Vagina (tissue), 2 donors: ENCODE measurements at places on chromosomes 7 and 10.

DNA sequence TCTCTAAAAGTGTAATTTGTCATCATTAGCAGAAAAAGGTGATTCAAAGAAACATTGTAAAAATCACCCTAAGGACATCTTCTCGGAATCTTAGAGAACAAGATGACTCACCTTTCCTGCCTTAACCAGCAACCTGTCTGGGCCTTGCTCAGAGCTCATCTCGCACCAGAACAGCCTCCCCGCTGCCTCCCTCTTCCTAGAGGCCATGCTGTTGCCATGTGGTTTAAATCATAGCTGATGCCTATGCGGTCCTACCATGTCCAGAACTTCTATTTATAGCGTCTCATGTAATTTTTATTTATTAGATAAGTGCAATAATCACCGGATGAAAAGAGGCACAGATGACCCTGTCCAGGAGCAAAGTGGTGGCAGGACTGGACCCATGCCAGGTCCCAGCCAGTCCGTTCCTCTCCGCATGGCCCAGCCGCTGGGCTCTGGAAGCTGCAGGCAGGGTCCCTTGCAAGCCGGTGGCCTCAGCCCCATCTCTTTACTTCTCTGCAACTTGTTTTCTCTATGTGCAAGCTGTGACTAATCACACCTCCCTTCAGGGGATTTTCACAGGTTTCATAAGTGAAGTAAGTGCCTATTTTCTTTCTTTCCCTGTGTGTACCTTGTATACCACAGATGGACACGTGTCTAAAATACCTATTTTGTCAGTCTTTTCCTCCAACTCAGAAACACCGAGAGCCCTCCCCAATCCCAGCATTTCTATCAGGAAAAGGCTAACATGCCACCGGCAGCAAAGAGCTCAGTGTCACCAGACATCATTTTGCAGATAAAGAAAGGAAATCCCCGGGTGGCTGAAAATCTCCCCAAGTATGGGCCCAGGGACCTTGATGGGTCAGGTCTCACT, 27.1 kb downstream of the KLF6 start:
- H3K27me3 ChIP-seq, result no peaks in the 10 kb centered on the region
- H3K4me3 ChIP-seq, result no peak overlapping the region
- H3K27ac ChIP-seq, result peak overlapping the region; percentile 40
- peak; percentile 83 for DNase-seq
- peaks cover 16% of the 10 kb centered on the region for H3K4me1 ChIP-seq
- H3K36me3 ChIP-seq, result no peaks in the 10 kb centered on the region

- H3K27ac ChIP-seq, result no peak overlapping the region
- H3K4me1 ChIP-seq, result no peaks in the 10 kb centered on the region
- DNase-seq, result no peak
- peaks cover 16% of the 10 kb centered on the region for H3K36me3 ChIP-seq
- no peaks in the 10 kb centered on the region for H3K27me3 ChIP-seq
These were observed 34.7 kb upstream of the GJD4 start for GRCh38 chr10:35570397-35570796.

GRCh38 chr7:140082770-140083169, 20.0 kb upstream of the PARP12 start:
- no peaks in the 10 kb centered on the region for H3K36me3 ChIP-seq
- no peak overlapping the region for H3K27ac ChIP-seq
- no peaks in the 10 kb centered on the region for H3K4me1 ChIP-seq
- H3K27me3 ChIP-seq, result no peaks in the 10 kb centered on the region

DNA sequence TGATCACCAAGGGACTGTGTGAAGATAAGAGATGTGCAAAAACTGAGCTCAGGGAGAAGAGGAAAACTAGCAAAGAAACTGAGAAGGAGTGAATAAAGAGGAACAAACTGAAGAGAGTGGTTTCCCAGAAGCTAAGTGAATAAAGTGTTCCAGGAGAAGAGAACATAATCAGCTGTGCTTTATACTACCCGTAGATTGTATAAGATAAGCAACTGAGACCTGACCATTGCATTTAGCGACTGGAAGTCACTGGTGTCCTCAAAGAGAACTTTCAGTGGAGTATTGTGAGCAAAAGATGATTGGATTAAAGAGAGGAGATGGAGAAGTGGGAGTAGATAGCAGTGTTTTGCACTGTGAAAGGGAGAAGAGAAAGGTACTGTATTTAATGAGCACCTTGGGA, 14.6 kb downstream of the PHTF2 start:
- DNase-seq, result no peak
- no peak overlapping the region for H3K27ac ChIP-seq
- no peak overlapping the region for H3K4me3 ChIP-seq
- peaks cover 3% of the 10 kb centered on the region for H3K36me3 ChIP-seq

DNA sequence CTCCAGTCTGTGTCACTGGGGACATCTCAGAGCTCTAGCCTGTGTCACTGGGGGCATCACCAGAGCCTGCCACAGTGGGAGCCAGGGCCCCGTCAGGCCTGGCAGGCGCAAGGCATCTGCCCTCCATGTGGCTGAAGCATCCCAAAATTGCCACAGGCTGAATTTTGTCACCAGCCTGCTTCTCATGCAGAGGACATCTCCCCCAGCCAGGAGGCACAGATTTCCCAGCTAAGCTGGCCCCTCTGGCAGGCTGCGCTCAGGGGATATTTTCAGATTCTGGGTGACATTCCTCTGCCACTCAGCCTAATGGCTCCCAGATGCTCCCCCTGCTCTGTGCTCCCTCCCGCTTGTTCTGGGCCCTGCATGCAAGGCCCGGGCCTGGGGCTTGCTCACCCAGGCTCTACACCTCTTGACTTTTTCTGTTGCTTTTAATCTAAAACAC, 64.6 kb downstream of the COL13A1 start:
- H3K4me1 ChIP-seq, result peaks cover 69% of the 10 kb centered on the region
- no peak overlapping the region for H3K4me3 ChIP-seq
- no peaks in the 10 kb centered on the region for H3K27me3 ChIP-seq

DNA sequence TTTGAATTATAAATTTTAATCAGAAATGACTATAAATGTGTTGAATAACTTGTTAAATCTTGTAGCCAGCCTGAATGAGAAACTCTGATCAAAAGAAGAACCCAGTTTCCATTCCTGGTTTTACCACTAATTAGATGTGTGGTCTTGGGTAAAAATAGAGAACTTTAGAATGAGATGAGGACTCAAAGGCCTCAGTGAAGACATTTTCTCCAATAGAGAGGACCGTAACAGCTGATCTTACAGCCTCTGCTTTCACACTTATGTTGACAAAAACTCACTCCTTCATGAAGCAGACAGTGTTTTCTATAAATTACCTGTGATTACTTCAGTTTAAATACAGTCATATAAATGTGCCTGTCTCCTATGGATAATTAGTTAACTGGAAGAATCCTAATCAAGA, 200.1 kb upstream of the MEOX2 start:
- no peak for DNase-seq
- no peaks in the 10 kb centered on the region for H3K27me3 ChIP-seq
- no peak overlapping the region for H3K4me3 ChIP-seq
- H3K27ac ChIP-seq, result no peak overlapping the region
- H3K36me3 ChIP-seq, result no peaks in the 10 kb centered on the region

DNA sequence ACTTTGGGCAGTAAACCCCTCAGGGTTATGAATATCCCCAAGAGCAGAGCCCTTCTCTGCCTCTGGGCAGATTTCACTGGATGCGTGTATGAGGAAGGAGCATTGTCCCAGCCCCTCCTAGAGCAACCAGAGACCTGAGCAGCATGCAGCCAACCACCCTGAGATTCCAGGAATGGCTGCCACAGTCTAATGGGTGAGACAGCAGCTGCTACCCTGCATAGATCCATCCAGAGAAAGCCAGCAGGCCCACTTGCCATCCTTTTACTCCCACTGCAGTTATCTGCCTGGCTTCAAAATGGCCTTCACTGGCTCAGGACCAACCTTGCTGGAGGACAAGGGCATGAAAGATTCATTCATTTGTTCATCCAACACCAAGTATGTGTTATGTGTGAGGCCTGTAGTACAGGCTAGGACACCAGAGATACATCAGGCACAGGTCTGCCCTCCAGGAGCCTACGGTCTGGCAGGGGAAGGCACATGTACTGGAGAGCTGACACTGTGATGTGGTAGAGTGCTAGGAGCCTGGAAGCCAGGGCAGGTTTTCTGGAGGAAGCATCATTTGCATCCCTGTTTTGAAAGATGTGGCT, 26.2 kb upstream of the C10orf105 start:
- H3K4me1 ChIP-seq, result peaks cover 57% of the 10 kb centered on the region
- no peaks in the 10 kb centered on the region for H3K36me3 ChIP-seq
- no peaks in the 10 kb centered on the region for H3K27me3 ChIP-seq
- peak overlapping the region; percentile 28 for H3K27ac ChIP-seq
- H3K4me3 ChIP-seq, result no peak overlapping the region

DNA sequence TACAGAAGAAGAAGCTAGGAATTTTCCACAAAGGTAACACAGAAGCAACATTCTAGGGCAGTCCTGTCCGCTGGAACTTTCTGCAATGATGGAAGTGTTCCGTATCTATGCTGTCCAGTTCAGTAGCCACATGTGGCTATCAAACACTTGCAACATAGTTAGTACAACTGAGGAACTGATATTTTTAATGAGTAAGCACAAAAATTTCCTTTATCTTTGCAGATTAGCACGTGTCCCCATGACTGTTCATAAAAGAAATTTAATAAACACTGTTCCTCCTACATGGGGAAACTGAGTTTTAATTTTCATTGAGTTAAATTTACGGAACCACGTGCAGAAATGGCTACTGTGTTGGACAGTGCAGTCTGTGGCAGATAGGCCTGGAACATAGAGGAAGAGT, 336.4 kb upstream of the KMT2E start:
- H3K27me3 ChIP-seq, result no peaks in the 10 kb centered on the region
- H3K36me3 ChIP-seq, result no peaks in the 10 kb centered on the region
- no peak for DNase-seq
- no peak overlapping the region for H3K27ac ChIP-seq
- H3K4me3 ChIP-seq, result no peak overlapping the region

DNA sequence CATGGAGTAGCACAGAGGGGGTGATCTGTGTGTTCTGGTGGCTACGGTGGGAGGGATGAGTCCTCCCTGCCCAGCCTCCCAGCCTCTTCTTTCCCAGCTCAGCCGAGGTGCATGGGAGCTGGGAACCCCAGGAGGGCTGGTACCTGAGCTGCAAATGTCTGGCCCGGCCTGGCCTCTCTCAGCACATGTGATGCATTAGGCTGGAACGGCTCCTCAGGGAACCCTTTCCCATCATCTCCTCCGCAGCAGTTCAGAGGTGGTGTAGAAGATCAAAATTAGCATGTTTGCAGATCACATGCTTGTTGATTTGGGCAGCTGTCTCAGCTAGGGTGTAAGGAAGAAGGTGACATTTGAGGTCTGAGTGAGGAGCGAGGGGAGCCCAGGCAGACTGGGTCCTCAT, 126.6 kb downstream of the EMX2 start:
- H3K27me3 ChIP-seq, result no peaks in the 10 kb centered on the region
- H3K4me1 ChIP-seq, result no peaks in the 10 kb centered on the region
- DNase-seq, result no peak

DNA sequence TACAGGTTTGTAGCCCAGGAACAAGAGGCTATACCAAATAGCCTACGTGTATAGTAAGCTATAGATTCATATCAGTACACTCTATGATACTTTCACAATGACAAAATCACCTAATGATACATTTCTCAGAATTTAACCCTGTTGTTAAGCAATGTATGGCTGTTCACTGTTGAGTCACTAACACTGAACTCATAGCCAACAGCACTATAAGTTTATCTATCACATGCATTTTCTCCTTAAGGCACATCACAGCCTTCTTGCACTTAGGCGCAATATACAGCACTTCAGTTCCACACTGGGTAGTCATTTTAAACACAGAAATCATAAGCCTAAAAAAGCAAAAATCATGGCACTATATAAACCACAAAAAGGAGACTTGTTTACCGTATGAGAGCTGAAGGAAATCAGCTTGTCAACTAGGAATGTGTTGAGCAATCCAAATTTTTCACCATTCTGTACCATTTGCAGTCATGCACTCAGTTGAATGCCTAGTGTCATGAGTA, 45.6 kb downstream of the ZNF438 start:
- peaks cover 24% of the 10 kb centered on the region for H3K4me1 ChIP-seq
- no peak for DNase-seq
- no peaks in the 10 kb centered on the region for H3K36me3 ChIP-seq
- no peak overlapping the region for H3K27ac ChIP-seq
- no peak overlapping the region for H3K4me3 ChIP-seq

GRCh38 chr7:27579565-27579964, 83.1 kb downstream of the HIBADH start:
- no peaks in the 10 kb centered on the region for H3K36me3 ChIP-seq
- no peak for DNase-seq
- H3K4me3 ChIP-seq, result no peak overlapping the region
- no peaks in the 10 kb centered on the region for H3K27me3 ChIP-seq
- H3K4me1 ChIP-seq, result peaks cover 5% of the 10 kb centered on the region

GRCh38 chr10:77074104-77074624, 563.4 kb downstream of the KCNMA1 start:
- DNase-seq, result no peak
- H3K4me1 ChIP-seq, result peaks cover 7% of the 10 kb centered on the region
- H3K4me3 ChIP-seq, result no peak overlapping the region

GRCh38 chr7:99987846-99988245, 12.0 kb upstream of the AZGP1 start:
- DNase-seq, result no peak
- H3K36me3 ChIP-seq, result no peaks in the 10 kb centered on the region
- no peak overlapping the region for H3K27ac ChIP-seq
- no peaks in the 10 kb centered on the region for H3K27me3 ChIP-seq
- peaks cover 11% of the 10 kb centered on the region for H3K4me1 ChIP-seq

GRCh38 chr10:32050177-32050576, 6.0 kb downstream of the KIF5B start:
- H3K36me3 ChIP-seq, result no peaks in the 10 kb centered on the region
- no peaks in the 10 kb centered on the region for H3K27me3 ChIP-seq
- no peak overlapping the region for H3K27ac ChIP-seq
- H3K4me1 ChIP-seq, result peaks cover 81% of the 10 kb centered on the region
- DNase-seq, result no peak

DNA sequence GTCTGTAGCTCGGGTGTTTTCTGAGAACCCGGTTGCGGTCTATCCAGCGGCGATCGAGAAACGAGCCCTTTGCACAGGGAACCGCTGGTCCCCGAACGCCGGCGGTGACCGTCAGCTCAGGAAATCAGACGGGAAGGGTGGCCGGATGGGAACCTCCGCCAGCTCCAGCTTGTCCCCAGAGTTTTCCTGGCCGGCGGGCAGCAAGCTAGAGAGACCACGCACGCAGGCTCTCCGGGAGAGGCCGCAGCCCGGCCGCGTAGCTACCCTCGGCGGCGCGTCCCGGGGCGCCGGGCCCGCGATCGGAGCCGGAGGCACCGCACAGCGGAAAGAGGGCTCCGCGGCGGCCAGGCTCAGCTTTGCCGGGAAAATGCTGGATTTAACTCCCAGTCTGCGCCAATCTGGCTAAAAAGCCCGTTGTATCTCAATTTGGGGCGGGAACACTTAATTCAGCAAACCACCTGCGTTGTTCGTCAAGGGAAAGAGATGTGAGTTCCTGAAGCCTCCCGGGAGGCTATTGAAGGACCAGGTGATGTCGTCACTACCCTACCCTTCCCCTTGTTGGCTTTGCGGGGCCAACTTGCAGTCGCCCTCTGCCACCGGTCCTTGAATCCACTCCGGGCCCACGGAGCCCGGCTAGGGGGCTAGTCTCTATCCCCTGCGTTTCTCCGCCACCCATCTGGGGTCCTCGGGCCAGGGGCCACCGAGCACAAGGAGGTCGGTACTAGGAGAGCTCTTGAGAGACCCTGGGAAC, 859 bp upstream of the CH25H start:
- DNase-seq, result no peak
- no peaks in the 10 kb centered on the region for H3K27me3 ChIP-seq
- peak overlapping the region; percentile 85 for H3K27ac ChIP-seq
- H3K36me3 ChIP-seq, result no peaks in the 10 kb centered on the region

- no peak overlapping the region for H3K27ac ChIP-seq
- DNase-seq, result no peak
- H3K4me1 ChIP-seq, result no peaks in the 10 kb centered on the region
- H3K36me3 ChIP-seq, result no peaks in the 10 kb centered on the region
- no peaks in the 10 kb centered on the region for H3K27me3 ChIP-seq
- no peak overlapping the region for H3K4me3 ChIP-seq
These were observed 34.5 kb upstream of the ST8SIA6 start for GRCh38 chr10:17488848-17489247.
